ENCODE measurements at places on chromosomes 5 and 9.

GRCh38 chr5:15008476-15008875 is 136.9 kb upstream of the ANKH start:
- peak; percentile 58 for DNase-seq

DNA sequence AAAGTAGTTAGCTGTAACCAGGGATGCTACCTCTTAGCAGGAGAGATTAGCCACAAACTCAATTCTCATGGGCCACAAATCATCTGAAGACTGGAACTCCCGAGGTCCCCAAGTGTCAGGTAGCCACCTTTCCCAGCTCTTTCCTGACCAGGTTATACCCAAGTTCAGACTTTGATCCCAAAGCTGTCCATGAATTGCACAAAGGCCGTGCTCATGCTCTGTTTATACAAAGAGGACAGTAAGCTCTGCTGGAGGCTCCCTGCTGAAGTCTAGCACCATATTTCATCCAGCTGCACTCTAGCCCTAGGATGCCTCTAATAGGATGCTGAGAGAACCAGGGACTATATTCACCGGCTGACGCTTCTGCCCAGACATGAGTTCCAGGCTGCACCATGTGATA is 271.0 kb upstream of the ADAMTSL1 start:
- DNase-seq: peak; percentile 23

DNA sequence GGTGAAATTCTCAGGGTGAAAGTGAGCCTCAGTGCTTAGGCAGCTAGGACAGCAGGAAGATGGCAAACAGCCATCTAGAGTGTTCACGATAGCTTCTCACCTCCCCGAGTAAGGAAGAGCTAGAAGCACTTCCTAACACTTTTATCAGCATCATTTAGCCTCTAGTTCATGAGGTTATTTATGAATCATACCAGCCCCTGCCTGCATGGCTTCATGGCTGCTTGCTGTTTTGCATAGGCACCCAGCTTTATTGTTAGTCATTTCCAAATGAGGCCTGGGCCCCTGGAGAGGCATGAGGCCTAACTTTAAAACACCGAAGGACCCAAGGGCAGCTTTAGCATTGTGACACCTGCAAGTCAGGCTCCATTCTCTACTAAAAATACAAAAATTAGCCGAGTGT is 134.9 kb upstream of the PANK3 start:
- no peak for DNase-seq

DNA sequence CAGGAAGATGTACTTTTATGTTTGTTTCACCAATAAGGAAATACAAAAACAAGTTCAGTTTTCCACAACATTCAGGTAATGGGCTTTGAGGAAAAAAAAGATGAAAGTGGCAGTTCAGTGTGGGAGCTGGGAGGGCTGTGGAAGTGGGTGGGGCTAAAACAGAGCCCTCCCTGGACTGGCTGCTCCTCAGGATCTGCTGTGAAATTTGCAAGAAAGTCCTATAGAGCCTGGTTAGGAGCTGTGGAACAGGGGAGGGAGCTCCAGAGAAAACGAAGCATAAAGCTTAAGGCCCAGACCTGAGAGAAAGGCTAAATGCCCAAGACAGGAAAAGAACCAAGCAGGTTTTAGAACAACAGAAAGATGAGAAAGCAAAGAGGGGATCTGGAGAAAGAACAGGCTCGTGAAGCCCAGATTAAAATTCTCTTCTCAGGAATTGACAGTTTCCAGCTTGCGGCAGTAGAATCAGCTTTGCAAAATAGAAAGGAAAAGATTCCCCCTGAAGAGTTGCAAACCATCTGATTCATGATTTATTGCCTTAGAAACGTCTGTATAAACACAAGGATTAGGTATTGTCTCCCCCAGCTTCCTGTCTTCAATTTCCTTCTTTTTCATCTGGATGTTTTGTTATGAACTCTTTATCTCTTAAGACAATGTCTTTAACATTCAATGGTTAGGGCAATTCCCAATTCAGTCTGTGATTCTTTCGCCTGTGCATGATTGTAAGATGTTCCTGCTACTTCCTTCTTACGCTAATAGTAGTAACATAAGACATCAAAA is 26.3 kb upstream of the CRHBP start:
- no peak for DNase-seq

- no peak for DNase-seq
Measured at GRCh38 chr9:72149231-72149975, at the start of gene GDA. Gene GDA (plus strand): TSS chr9:72149440. CDS start chr9:72149560, 120 bp downstream.

GRCh38 chr5:8417316-8418048 is 548.5 kb downstream of the MTRR start:
- DNase-seq: no peak

- DNase-seq: no peak
Measured at GRCh38 chr5:134122530-134122929, 8.0 kb downstream of the TCF7 start.

DNA sequence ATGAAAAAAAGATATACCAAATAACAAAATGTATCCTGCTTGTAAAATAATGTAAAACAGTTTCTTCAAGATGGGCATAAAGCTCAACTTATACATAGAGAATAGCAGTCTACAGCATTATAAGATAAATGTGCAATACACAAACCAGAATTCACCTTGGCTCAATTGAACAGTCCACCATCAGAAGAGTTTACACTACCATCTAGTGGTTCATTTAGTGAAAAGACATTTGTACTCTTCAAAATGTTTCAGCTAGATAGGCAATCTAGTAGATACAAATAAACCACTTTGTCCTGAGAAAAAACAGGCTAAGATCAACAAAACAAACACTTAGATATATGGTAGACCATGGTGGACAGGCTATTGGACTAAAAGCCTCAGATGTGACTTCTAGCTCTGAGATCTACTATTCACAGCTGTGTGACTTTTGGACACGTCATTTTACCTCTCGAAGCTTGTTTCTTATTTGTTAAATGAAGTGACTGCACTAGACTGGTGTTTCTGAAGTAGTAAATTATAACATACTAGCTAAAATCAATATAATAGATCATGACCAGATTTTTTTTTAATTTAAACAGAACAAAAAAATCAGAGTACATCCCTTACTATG is 22.1 kb upstream of the TPD52L3 start:
- peak; percentile 34 for DNase-seq

DNA sequence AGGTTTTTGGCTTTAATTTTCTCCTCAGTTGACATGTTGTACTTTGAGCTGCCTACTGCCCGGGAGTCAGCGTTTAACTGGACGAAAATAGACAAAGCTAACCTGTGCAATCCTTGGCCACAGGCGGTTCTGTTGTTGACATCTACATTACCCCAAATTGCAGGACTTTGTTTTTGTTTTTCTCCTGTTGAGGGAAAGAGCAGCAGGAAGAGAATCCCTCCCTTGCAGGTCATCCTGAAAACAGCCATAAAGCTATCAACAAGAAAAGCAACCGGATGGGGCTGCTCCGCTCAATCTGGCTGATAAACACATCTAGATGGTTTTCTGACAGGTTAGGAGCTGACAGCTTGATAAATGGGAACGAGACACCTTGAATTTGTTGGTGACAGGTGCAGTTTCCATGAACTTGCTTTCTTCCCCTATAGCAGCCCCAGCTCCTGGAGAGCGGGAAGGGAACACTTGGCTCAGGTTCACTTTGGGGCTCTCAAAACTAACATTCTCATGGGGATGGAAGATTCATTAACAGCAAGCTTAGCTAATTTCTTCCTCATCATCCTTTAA is 331.5 kb downstream of the SLIT3 start:
- no peak for DNase-seq

DNA sequence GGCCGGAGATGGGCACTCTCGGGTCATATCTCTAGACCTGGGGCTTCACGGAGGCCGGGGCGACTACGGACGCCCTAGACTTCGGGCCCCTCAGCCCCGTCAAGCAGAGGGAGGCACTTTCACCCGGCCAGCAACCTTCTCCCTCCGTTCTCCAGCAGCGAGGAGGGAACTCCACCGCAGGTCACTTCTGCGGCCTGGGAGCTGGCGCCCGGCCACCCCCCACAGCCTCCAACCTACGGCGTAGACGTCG is 201 bp downstream of the DOLK start:
- no peak for DNase-seq

- DNase-seq: peak; percentile 25
Measured at GRCh38 chr9:104682642-104683041, 11.7 kb upstream of the OR13D1 start.

DNA sequence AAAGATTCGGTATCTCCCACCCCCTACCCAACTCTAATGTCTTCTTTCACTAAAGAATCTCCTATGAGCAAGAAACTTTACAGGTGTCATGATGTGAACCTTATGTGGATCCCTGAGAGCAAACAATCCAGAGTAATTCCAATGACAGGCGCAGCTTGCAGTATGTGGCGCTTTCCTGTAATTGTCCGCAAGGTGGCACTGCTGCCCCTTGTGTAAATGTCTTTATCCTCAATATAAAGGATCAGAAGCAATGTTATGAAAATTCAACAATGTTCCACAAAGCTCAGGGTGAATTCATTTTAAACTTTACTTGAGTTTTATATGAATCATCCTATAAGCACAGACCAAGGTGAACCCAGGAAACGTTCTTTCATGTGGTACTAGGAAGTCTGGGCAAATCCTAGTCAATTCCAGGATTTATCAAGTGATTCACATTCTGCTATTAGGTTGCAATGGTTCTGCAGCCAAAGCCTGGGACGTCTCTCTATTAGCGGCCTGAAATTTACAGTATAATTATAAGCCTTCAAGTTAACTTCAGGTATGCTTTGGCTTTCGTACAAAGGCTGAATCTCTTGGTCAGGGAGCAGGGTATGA is 113.7 kb downstream of the TRPM6 start:
- peak; percentile 46 for DNase-seq

GRCh38 chr5:91142386-91142785 is 240.7 kb downstream of the ARRDC3 start:
- DNase-seq: no peak

GRCh38 chr9:33022303-33022702 is 2.8 kb upstream of the DNAJA1 start:
- DNase-seq: no peak

GRCh38 chr9:133449760-133450159 is 10.0 kb upstream of the CACFD1 start:
- DNase-seq: peak; percentile 3

DNA sequence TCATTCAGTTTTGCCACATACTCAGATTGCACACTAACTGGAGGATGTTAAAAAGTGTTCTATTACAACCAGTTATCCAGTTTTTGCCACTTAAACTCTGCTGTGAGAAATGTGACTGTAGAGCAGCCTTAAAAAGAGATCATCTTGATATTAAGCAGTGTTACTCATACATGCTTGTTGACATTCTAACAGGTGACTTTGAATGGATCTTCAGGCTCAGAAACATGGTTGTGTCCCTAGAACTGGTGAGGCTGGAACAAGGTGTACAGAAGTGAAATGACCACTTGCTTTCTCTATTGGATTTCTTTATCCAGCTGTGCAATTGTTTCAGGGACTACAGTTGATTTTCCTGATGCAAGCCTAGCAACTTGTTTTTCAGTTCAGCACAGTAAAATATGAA is 166.1 kb upstream of the CCDC152 start:
- no peak for DNase-seq

DNA sequence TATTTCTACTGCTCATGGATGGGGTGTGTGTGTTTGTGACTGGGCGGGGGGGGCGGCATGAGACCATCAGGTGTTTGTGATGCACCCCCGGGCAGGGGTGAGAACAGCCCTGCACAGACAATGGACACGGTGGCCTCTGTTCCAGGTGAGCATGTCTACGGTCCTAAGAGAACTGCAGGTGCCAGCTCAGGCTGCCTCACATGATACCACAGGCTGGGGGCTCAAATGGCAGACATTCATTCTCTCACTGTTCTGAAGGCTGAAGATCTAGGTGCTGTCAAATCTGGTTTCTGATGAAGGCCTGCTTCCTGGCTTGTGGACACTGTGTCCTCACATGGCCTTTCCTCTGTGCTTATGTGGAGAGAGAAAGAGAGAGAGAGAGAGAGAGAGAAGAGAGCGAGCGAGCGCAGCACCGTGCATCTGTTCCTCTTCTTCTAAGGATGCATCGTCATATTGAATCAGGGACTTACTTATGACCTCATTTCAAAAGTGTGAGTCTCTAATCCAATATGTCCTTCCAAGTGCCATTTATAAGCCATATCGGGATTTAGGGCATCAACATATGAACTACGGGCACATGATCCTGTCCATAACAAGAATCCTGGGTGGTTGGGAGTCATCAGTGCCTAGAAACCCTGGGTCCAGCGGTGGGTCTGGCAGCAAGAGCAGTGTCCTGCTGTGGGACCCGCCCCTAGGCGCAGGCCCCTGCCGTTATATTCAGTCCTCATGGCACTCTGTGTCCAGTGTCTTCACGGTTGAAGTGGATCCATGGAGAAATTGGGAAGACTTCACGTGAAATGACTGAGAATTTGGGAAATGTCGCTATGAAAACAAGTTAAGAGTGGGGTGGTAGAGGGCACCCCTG is 42.5 kb downstream of the NXNL2 start:
- no peak for DNase-seq

DNA sequence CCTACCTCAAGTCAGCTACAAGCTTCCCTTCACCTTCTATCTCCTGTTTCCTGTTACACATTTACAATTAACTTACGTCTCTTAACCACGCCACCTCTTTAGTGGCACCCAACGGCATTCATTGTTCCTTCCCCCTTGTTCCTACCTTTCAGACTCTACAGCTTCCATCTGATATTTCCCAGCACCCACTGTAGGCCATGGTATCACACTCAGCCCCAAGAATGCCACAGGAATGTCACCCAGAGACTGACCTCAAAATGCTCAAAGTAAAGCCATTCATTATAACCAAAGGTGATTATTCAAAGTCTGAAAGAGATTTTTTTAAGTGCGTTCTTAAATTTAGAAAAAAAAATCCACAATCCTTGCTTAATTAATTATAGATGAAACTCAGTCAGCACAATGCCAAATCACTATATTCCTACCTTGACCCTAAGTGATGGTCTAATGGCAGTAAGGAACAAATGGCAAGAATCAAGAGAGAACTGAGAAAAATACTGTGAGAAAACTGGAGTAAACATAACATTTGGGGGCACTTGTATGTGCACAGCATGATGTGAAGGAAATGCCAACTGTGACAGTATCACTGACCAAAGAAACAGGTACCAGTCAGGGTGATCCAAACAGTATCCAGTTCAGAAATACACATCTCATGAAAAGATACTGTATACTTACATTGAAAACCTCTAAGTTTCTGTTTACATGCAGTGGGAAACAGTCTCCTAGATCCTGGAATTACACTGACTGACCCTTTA is 52.1 kb downstream of the CTNND2 start:
- DNase-seq: no peak

GRCh38 chr5:127112347-127112864 is 39.1 kb upstream of the C5orf63 start:
- DNase-seq: no peak

All from NCI-H146 (cell line).